ENCODE measurements at places on chromosomes 7 and 10.

DNA sequence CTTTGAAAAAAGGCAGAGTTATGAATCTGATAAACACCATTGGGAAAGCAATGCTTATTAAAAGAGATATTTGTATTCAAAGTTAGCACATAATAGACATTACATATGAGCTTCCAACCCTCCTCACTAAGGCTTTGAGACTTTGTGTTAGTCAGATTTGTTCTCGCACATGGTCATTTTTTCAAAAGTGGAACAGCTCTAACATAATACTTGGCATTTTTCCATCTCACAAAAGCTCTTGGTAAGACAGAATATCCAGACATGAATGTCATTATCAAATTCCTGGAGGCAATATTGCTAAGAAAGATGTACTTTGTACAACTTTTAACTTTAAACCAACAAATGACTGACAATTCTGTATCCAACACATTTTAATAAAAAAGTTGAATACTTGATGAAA, 292.4 kb upstream of the SMIM30 start:
- DNase-seq: no peak

DNA sequence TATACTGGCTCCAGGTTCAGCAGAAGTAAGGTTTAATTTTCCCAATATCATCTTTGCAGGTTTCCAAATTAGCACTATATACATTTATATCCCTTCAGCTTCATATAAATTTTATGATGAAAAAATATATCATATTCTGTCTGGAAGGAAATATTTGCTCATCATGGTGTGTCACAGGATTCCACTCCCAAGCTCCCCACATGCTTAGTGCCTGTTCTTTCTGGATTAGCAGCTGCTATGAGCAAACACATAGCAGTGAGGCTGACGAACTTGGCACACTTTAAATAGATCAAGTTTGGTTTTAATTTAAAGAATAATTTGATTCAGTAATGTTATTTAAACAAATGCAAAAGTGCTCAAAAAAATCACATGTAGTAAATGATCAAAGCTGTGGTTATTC, 251.9 kb downstream of the AGMO start:
- no peak for DNase-seq

DNA sequence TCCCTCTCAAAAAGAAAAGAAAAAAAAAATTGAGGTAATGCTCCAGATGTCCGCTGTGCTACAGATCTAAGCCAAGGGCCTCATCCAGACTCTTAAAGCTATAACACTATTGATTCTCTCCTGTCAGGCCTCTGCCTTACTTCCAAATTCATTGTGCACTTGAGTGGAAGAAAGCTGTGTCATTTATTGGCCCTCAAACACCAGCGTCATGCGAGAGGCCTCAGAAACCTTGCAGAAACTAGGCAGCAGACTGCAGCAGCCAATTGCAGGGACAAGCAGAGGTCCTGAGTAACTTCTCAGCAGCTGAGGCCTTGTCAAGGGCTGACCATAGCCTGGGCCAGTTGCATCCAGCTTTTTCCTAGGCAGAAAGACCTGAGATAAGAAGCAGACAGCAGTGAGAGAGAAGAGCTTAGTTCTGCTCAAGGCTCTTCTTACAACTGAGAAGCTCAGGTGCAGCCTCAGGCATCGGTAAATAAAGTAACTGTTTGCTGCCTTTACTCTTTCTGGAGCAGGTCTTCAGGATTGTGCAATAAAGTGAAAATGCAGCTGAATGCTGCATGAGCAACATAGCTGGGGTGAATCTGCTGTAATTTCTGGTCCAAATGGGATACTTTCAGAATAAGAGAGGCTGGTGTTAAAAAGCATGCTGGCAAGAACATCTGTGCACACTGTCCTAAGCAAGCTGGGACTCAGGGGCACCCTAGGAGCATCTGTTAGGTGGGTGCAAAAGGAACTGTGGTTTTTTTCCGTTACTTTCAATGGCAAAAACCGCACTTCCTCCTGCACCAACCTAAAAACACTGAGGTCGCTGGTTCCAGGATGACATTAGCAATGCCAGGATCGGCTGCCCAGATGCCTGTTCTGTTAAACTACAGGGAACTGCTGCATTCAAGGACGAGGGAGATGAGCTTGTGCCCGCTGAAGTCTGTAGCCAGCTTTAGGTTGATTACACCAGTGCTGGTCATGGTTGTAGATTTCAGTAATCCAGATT, 181.8 kb upstream of the PFKP start:
- no peak for DNase-seq

DNA sequence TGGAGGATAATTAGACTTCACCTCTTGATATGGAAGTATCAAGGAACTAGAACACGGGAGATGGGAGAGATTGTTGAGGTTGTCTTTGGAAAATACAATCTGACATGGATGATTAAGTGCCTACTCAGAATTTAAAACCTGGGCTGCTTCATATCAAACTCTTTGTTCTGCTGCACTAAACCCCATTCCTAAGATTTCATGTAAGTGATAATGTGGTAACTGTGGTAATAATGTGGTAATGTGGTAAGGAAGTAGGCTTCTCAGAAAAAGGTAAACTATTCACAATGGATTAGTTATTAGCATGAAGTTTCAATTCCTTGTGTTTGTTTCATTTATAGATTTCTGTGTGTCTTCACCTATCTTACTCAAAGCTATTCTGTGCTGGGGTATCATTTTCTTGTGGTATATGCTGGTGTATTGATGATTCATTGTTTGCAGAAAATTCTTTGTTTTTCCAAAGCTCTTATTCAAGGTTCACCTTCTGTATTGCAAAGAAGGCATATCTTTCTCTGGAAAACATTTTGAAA, 129.9 kb upstream of the TAC1 start:
- no peak for DNase-seq
